Activated CD4-positive, alpha-beta T cell treated with anti-CD3 and anti-CD28 coated beads for 1 hour (primary cell): ENCODE measurements at places on chromosomes 4 and X.

- no peak for DNase-seq
Observed at GRCh38 chrX:133175162-133175561, 43.0 kb downstream of the TFDP3 start.

DNA sequence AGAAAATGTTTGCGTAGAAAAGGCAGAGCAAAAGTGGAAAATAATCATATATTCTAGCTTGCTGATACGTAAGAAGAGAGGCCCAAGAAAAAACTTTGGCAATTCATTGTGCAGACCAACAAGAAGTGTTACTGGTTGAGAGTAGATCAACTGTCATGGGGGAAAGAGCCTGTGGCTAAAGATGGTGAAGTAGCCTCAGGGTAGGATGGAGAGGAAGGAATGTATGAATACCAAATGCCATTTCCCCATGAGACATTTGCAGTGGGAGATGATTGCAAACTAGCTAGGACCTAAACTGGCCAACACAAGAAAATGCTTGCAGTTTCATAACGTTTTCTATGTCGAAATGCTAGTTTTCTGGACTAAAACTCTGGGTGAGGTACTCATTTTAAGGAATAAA lies 47.7 kb upstream of the ADGRL3 start:
- DNase-seq, result no peak

DNA sequence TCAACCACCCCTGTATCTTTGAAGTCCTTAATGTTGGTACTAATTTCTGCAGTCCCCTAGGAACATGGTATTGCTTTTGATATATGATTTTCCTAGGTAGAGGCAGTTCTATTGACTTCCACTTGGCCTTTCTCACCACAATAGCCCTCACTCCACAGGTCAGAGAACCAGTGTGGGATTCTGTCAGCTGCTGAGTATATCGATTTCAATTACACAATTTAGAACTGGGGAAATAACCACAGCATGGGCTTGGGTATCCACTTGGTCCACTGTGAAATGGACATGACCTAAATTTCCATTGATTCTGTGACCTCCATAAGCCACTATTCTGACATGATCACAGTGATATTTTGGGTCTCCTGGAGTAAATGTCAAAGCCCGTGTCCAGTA lies 62.3 kb downstream of the KANTR start:
- DNase-seq, result no peak

DNA sequence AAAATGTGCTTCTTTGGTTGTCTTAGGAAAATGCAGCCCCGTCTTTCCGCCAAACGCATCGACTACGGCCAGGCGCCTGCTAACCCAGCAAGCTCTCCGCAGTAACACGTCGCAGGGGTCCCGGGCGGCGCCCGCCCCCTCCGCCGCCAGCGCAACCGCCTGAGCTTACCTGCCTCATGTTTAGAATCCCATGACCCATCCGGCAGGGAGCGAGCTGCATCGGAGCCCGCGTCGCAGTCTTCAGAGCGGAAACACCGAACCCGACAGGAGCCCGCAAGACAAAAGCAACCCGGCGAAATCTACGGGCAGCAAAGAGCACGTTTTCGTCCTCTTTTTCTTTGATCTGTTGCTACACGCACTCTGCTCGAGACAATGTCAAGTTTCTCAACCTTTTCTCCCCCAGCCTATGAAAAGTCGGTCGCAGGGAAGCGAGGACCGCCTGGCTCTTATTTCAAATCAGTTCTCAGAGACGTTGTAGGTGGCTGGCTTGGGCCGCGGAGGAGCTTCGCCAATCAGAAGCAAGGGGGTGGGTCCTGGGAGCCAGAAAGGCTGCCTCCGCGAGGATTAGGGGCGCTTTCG lies at the start of gene MID1:
Gene MID1 (minus strand): TSS at position 465 of the 579 bp plus-strand sequence. CDS start 53,038 bp downstream, outside the sequence.
- DNase-seq, result no peak

- no peak for DNase-seq
Observed at GRCh38 chr4:26204911-26205370, 115.9 kb upstream of the RBPJ start.

DNA sequence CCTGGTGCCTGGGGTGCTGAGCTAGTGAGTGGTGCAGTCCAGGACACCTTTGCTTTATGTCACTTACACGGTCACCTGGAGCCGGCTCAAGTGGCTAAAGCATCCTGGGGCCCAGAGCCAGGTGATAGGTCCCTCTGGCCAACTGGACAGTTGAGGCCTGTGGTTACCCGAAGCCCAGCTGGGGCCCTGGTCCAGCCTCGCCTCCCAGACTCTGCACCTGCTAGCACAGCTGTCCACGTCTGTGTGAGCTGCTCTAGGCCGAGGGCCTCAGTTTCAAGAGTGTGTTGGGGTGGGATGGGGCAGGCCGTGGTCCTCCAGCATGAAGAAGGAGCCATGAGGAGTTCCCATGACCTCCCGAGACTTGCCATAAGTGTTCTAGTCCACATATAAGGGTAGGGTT lies 7.7 kb upstream of the ADD1 start:
- DNase-seq, result no peak

DNA sequence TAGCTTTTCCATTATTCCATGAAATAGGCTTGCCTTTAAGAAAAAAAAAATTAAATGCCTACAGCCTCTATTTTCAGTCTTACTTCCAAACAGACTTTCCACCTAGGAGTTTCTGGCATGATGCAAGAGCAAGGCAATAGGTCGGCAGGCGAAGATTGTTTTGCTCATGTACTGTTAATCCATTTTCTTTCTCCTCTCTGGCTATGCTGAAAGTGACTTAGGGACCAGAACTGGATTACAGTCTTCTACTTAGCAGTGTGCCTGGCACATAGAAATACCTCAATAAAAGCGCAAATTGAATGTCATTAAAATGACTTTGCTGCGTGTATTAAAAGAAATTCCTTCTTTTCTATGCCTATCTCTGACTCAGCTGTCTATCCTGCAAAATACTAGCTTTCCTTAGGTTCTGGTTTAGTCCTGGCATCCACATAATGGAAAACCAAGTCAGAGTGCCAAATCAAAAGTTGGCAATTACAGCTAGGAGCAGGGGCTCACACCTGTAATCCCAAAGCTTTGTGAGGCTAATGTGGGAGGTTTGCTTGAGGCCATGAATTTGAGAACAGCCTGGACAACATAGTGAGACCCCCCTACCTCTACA lies 51.9 kb downstream of the CC2D2A start:
- DNase-seq, result no peak

GRCh38 chrX:40459571-40460158 lies 121.1 kb upstream of the ATP6AP2 start:
- no peak for DNase-seq

DNA sequence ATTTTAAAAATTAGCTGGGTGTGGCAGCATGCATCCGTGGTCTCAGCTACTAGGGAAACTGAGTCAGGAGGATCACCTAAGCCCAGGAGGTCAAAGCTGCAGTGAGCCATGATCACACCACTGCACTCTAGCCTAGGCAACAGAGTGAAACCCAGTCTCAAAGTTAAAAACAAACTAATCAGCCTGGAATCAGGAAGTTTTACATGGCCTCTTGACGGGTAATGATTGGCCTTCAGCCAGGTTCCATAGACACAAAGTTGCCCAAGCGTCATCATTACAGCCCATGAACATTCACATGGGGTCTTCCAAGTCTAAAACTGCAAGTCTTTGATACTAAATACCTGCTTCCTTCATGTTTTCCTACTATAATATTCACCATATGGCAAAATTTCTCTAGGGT lies 10.0 kb upstream of the RGN start:
- DNase-seq, result no peak

DNA sequence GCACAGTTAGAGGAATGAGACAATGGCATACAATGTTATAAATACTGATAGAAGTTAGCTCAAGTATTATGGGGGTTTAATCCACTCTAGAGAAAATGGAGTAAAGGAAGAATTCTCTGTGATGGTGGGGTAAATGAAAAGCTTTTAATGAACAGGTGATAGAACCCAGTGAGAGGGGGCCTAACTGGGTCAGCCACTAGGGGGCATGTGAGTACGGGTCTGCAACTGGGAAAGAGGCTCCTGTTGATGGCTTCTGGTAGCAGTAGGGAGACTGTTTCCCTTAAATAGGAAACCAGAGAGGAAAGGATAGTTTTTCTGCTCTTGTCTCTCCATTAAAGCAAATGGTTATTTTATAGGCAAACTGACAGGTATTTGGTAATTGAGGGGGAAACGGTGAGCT lies 132.8 kb upstream of the GPR101 start:
- DNase-seq, result no peak

- no peak for DNase-seq
Observed at GRCh38 chrX:5324546-5324945, 904.1 kb downstream of the NLGN4X start.

- no peak for DNase-seq
Observed at GRCh38 chr4:38623260-38623659, 40.7 kb upstream of the KLF3 start.

DNA sequence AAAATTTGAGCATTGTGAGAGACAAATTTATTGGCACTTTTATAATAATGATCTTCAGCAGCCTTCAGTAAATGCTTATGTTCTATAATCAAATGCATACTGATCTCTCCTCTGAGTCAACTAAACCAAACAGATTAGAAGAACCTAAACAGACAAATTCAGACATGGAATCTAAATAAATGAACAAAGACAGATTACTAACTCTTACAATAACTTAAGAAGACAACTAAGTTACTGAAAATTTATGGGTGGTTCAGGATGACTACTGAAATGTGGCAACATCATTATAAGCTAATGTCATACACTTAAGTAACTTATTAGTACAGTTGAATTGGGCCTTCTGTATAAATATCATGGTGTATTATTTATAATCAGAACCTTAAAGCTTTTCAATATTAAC lies 127.3 kb downstream of the NEK1 start:
- DNase-seq, result no peak

DNA sequence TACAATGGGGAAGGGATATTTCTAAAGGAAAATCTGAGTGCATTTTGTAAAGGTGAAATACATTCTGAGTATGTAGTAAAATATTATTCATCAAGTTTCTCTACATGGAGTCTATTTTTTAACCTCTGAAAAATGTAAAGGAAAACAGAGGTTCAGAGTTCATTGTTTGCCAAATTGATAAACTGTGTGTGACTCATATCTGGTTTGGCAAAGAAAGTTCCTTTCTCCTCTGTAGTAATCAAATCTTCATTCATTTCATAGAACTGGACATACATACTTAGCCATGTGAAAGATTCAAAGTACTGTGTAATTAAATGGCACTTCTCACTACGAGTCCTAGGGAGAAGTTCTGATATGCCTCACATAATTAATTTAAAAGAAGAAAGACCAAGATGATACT lies 61.6 kb downstream of the HPGD start:
- DNase-seq, result no peak

GRCh38 chr4:3786196-3786869 lies 20.1 kb downstream of the ADRA2C start:
- no peak for DNase-seq

DNA sequence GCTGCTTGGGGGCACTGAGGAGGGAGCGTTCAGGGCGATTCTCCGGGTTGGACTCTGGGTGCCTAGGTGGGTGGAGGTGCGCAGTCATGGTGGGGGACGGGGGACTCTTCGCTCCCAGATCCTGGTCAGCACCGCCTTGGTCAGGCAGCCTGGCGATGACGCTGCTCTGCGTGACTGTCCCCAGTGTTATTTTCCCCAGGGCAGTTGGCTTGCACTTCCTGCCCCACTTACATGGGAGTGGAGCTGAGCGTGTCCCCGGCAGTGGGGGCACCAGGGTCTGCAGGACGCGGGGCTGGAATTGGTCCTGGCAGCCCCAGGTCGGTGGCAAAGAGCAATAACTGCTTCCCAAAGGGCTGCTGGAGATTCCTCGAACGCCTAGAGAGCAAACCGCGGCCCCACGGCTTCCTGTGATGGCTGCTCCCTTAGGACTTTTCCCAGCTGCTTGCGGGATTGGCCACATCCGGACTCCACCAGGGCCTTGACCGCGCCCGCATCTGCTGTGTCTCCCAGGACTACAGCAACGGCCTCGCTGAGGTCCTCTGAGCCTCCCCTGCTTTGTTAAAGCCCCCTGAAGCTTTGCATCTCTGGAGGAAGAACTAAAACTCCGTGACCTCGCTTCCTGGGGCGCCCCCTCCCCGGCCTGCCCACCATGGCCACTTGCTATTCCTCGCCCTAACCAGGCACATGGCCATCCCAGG lies 35.3 kb upstream of the GPR78 start:
- DNase-seq, result no peak
